GM23338 (cell line): ENCODE measurements at places on chromosomes 11 and 22. TPM values are rescaled to one million over a fixed set of nuclear protein-coding genes. Genes with fewer than 3 reads are reported as not detected.

PANX2 gene
- 2.6 and 2.8 TPM in 2 replicates for polyA plus RNA-seq

LRP4 gene
- polyA plus RNA-seq: 6.0 and 6.4 TPM in 2 replicates

RIMBP3B gene
- polyA plus RNA-seq: 0.09 and 0.21 TPM in 2 replicates

GGT5 gene
- polyA plus RNA-seq: not detected in 2 replicates

C1QTNF4 gene
- 5.2 and 5.7 TPM in 2 replicates for polyA plus RNA-seq

PDXP gene
- polyA plus RNA-seq: 15.0 and 18.5 TPM in 2 replicates

PNPLA5 gene
- polyA plus RNA-seq: 2.0 and 2.3 TPM in 2 replicates

MIAT gene
- polyA plus RNA-seq: 8.2 and 10.0 TPM in 2 replicates

PHLDA2 gene
- polyA plus RNA-seq: 16.5 and 19.2 TPM in 2 replicates

RHOD gene
- 12.7 and 13.8 TPM in 2 replicates for polyA plus RNA-seq

ZBTB16 gene
- 0.29 and 0.78 TPM in 2 replicates for polyA plus RNA-seq

TRPT1 gene
- 52.2 and 55.7 TPM in 2 replicates for polyA plus RNA-seq

MS4A12 gene
- 0.30 and 0.34 TPM in 2 replicates for polyA plus RNA-seq

PLAAT5 gene
- 7.5 and 7.7 TPM in 2 replicates for polyA plus RNA-seq

EXPH5 gene
- 2.6 and 3.6 TPM in 2 replicates for polyA plus RNA-seq

BEST1 gene
- 0.44 and 0.75 TPM in 2 replicates for polyA plus RNA-seq

C11orf87 gene
- 0.40 and 0.50 TPM in 2 replicates for polyA plus RNA-seq

NAV2 gene
- polyA plus RNA-seq: 23.4 and 26.0 TPM in 2 replicates

KDM4E gene
- not detected in 2 replicates for polyA plus RNA-seq

MS4A4A gene
- polyA plus RNA-seq: not detected in 2 replicates

B3GAT3 gene
- polyA plus RNA-seq: 16.4 and 16.6 TPM in 2 replicates

TSSK2 gene
- polyA plus RNA-seq: not detected in 2 replicates

SYT13 gene
- polyA plus RNA-seq: 3.4 and 3.5 TPM in 2 replicates

MOGAT2 gene
- polyA plus RNA-seq: not detected in 2 replicates

TNNI2 gene
- polyA plus RNA-seq: not detected in 2 replicates

KRTAP5-2 gene
- not detected in 2 replicates for polyA plus RNA-seq

NPAS4 gene
- polyA plus RNA-seq: 0.66 and 0.71 TPM in 2 replicates
